Activated naive CD4-positive, alpha-beta T cell treated with anti-CD3 and anti-CD28 coated beads, Interleukin-2, amount 50 U/mL, for 72 hours (primary cell): ENCODE measurements at places on chromosomes 2 and 18.

DNA sequence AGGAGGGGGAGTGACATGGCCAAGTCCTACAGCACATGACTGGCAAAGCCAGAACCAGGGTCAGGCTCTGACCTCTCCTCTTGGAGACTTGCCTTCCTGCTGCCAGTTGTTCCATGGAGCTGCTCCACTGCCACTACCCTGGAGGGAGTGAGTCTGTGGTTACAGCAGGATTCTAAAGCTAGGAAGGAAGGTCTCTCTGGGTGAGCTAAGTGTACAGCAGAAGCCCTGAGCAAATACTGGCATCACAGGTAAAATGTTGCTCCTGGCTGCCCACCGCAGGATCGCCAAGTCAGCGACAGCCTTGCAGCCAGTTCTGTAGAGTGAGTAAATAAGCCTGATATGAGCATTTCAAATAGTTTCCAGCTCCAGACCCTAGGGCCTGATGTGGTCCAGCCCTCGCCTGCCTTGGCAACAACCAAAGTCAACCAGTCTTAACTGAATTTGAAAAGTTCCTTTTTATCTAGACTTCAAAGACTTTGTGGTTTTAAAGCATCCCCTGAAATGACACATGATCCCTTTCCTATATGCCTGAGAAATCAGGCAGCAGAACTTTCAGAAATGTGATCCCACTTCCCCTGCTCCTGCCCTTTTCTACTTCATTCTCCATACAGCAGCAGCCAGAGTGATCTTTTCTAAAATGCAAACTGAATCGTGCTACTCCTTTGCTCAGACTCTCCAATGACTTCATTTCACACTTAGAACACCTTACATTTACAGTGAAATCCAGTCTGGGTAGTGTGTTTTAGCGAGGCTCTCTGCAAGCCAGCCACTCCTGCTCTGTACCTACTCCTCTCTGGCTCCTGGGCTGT, 114.3 kb downstream of the MGAT5 start:
- DNase-seq = no peak

DNA sequence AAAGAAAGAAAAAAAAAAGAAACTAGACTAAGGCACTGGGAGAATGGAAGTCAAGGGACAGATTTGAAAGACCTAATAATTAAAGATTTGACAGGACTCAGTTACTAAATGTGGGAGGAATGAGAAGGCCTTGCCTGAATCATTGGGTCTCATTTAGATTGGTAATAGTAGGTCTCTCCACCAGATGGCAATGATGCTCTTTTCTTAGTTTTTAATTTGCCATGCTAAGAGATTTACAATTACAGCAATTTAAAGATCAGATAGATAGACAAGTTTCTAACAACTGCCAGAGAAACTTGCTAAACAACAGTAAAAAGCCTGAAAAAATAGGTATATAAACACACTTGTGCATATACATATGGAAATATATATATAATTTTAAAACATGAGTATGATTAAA, 153.0 kb downstream of the TMEM247 start:
- no peak for DNase-seq

DNA sequence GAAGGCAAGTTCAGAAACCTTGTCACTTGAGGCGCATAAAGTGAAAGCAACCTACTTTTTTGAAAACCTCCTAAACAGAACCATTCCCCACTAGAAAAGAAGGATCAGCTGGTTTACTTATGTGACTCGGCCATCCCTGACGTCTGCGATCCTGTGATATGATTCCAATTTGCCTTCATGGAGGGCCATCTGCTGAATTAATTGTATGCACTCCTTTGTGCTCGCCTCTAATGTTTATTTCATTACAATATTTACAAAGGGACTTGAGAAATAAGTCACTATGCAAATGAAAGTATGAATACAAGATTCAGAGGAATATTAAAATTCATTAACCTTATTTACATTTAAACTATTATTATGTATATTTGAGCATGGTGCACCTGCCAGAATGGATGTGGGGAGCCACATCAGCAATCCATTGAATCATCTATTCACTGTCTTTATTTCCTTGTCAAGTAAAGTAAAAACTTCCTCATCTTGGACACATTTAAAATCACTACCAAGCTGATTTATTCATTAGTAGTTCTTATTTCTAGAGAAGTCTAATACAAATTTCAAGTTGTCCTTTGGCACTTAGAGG, 96.5 kb downstream of the RBM43 start:
- no peak for DNase-seq

- DNase-seq = peak; percentile 68
These were observed 259.7 kb downstream of the LPIN1 start for GRCh38 chr2:12005886-12006681.

- DNase-seq = no peak
These were observed 194.4 kb downstream of the RPIA start for GRCh38 chr2:88885679-88886416.
